ENCODE measurements at places on chromosomes 13 and 19.

DNA sequence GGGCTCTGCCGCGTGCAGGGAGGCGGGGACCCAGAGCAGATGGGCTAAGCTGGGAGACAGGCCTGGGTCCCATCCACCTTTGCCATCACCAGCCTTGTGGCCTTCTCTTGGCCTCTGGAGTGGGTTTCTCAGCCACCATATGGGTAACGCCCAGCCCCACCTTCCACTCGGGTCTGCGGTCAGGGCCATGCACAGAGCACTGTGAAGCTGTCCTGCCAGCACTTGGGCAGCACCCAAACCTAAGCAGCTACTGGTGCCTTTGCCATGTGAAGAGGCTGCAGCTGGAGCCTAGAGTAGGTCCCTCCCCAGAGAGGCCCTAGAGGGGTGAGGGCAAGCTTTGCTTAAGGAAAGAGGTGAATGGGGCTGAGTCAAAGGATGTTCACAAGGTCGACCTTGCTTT, 24.1 kb upstream of the NPAS1 start:
- DNase-seq, result no peak

- DNase-seq, result no peak
These were observed 16.0 kb downstream of the RYR1 start for GRCh38 chr19:38449518-38449917.

- DNase-seq, result no peak
These were observed 18.8 kb downstream of the KL start for GRCh38 chr13:33034882-33035520.

- no peak for DNase-seq
These were observed 10.1 kb upstream of the KLF12 start for GRCh38 chr13:74144269-74144668.

GRCh38 chr19:46009530-46010510, 13.0 kb downstream of the PGLYRP1 start:
- no peak for DNase-seq

- no peak for DNase-seq
These were observed 15.7 kb downstream of the CIC start for GRCh38 chr19:42284591-42285341.

GRCh38 chr19:29308977-29309590, 96.1 kb upstream of the UQCRFS1 start:
- no peak for DNase-seq

DNA sequence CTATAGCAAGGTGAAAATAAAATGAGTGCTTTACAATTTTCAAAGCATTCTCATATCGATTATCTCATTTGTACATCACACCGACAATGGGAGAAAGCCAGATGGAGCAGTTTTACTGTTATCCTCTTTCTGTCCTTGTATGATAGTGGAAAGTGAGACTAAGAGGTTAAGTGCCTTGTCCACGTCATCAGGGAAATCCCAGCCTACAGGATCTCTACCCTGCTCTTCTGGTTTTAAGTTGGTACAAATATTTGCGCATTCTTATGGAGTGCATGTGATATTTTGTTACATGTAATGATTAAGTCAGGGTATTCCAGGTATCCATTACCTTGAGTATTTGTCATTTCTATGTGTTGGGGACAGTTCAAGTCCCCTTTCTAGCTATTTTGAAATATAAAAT, 12.4 kb upstream of the ENOX1 start:
- DNase-seq, result no peak

Data from esophagus squamous epithelium (tissue), 5 donors.